CD4-positive, alpha-beta T cell (primary cell): ENCODE measurements at places on chromosomes 7 and 10.

DNA sequence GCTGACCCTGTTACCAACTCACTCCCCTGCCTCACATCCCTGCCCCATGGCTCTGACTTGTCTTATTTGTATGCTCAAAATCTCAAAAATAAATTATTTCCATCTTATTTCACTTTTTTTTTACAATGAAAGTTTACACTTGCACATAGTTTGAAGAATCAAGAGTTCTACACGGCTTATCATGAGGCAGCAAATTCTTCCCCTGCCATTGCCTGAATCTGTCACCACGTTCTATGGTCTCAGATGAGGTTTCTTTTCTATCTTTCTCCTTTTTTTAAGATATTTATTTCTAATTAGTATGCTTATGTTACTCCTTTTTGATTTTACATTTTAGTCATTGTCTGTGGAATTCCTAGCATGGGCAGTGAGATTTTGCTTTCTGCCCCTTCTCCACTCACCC is 28.4 kb downstream of the ARHGAP22 start:
- no peak for DNase-seq

DNA sequence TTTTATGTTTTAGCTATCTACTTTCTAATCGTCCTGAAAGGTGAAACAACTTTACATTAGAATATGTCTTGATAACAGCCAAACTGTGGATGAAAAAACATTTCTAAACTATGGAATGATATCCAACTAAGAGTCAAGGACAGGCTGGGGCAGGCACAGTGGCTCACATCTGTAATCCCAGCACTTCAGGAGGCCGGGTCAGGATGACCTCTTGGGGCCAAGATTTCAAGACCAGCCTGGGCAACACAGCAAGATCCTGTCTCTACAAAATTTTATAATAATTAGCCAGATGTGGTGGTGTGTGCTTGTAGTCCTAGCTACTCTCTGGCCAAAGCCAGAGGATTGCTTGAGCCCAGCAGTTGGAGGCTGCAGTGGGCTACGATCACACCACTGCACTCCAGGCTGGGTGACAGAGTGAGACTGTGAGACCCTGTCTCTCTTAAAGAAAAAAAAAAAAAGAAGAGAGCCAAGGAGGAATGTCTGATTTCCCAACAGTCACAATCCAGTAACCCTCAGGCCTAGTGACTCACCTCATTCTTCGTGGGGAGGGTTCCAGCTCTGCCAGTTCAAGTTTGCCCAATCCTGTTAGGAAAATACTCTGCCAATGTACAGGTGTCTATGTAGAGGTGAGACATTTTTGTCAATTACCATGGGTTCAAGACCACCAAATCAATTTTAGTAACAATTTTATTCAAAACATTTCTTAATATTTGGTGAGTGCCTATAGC is 14.6 kb upstream of the FZD1 start:
- DNase-seq = no peak

GRCh38 chr10:85995791-85996190 is 370.8 kb downstream of the GRID1 start:
- DNase-seq = no peak

DNA sequence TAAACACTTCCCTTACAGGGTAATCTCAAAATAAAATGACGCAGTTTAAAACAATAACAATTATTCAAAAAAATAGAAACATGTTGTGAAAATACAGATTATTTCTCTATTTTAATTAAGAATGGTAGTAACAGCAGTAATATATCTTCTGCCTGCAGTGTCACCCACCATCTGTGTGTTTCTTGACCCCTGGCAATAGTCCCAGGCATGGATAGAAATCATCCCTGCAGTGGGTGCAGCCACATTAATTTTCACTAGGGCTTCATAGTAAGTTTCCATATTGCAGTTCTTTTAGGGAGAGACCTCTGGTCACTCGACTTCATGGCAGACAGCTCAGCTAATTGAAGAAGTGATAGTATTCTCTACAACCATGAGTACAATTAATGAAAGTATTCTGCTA is 470.1 kb upstream of the TEX47 start:
- DNase-seq = no peak

DNA sequence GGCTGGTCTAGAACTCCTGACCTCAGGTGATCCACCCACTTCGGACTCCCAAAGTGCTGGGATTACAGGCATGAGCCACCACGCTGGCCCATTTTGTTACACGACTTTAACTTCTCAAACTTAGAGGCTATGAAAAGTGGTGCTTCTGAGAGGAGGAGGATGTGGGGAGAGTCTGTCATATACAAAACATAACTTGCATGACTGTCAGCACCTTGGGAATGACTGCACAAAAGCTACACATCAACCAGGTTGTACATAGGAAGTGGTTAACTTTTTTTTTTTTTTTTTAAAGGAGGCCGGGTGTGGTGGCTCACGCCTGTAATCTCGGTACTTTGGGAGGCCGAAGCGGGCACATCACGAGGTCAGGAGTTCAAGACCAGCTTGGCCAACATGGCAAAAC is 43.4 kb upstream of the GSDME start:
- DNase-seq = no peak

- DNase-seq = no peak
These were observed 140.7 kb downstream of the RGS10 start for GRCh38 chr10:119401671-119402395.

- no peak for DNase-seq
These were observed 12.3 kb upstream of the ASB4 start for GRCh38 chr7:95473276-95473985.

GRCh38 chr10:85611093-85611740 is 755.4 kb downstream of the GRID1 start:
- DNase-seq = no peak

DNA sequence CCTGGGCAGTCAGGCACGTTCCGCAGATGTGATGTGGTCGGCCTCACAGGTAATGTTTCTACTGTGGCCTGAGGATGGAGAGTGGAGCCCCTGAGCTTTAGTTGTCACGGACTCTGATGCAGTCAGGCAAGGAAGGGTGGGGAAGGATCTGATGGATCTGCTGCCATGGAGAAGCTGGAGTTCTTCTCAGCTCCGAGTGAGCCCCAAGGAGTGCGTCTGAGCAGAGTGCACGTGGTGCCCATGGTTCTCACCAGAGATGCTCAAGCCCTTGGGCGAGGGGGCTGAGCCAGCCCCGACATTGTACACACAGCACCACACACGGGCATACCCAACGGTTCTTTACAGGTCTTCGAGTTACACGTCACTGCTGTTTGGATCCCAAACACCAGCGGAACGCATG is 192.5 kb downstream of the EBF3 start:
- no peak for DNase-seq

GRCh38 chr7:67453580-67454380 is 457.1 kb downstream of the TYW1 start:
- DNase-seq = no peak

DNA sequence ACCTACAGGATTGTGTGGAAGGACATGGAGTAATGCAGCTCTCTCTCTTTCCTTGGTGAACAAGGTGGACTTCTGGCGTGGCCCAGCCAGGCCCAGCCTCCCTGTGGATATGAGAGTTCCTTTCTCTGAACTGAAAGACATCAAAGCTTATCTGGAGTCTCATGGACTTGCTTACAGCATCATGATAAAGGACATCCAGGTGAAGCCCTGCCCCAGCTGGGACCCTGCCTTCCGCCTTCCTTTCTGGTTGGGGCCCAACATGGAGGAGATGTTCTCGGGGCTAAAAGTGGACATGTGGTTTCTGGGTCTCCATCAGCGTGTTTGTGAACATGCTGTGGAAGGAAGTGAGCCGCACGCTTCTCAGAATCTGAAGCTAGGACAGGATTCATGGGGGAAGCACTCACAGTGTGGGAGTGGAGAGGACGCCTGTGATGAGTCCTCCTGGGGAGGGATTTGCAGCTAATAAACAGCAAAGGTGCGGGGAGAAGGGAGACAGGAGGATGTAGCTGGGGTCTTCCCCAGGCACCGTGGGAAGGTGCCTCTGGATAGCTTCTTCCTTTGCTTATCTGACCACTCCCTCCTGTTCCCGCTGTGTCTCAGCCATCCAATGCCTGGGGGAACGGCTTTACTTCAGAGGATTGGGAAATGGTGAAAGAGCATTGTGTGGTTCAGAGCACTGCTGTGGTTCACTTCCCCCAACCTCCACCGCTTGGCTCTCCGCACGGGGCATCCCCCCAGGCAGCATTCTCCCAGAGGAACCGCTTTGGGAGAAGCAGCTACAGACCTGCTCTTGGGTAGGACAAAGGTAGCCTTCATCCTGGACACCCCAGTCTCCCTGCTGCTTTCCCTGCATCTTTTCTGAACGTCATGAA is 5.5 kb downstream of the CPA5 start:
- no peak for DNase-seq

DNA sequence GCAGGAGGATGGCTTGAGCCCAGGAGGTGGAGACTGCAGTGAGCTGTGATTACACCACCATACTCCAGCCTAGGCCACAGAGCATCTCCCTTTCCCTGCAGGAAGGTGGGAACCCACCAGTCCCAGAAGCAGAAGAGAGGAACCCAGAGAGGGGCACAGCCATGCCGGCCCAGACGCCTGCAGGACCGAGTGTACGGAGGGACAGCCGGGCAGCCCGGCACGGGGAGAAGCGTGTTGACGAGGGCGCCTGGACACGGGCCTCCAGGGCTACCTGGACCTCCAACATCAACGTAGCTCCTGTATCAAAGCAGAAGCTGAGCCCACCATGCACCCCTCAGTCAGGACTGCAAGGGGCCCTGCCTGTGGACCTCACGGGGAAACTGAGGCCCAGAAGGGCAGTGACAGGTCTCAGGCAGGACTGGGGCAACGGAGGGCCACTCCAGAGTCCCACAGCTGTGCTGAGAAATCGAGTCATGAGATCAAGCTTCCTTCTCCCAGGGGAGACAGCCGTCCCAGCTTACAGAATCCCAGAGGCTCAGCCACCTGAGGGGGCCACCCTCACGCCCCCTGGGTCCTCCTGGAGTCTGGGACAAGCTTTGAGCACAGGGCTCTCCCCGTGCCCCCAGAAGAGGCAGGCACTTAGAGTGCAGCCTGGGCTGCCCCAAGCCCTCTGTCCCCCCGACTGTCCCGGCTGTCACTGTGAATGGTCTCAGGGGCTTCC is 43.1 kb downstream of the TNRC18 start:
- no peak for DNase-seq

- no peak for DNase-seq
These were observed 31.8 kb upstream of the VCL start for GRCh38 chr10:73965890-73966768.

GRCh38 chr10:70125918-70126552 is 6.6 kb downstream of the AIFM2 start:
- no peak for DNase-seq

GRCh38 chr10:97229322-97230015 is 43.7 kb upstream of the SLIT1 start:
- DNase-seq = no peak

DNA sequence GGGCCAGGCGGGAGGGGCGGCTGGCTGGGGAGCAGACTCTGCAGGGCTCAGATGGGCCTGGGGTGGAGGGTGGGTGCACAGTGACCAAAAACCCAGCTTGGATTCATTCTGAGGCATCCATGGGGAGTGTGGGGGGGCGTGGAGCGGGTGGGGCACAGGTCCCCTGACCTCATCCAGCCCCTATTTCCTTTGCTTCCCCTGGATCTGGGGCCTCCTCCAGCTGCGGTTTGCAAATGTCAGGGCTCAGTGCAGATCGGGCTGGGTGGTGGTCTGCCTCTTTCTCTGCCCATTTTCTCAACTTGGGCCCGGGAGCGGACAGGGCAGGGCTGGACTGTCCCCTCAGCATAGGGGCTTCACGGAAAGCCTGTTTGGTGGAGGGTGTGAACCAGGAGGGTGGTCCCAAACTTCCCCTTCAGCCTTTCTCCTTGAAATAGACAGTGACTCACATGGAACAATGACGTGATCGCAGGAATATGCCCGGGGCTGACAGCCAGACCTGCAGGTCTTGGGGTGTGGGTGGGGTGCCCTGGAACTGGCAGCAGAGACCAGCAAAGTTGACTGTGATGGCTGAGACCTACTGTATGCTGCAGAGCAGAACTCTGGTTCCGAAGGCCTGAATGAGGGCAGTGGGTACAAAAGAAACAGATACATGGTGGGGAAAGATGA is 72.9 kb upstream of the PODXL start:
- no peak for DNase-seq

- no peak for DNase-seq
These were observed 48.4 kb downstream of the NKX6-2 start for GRCh38 chr10:132737390-132738048.

- no peak for DNase-seq
These were observed 33.0 kb upstream of the LRRTM3 start for GRCh38 chr10:66892871-66893270.

DNA sequence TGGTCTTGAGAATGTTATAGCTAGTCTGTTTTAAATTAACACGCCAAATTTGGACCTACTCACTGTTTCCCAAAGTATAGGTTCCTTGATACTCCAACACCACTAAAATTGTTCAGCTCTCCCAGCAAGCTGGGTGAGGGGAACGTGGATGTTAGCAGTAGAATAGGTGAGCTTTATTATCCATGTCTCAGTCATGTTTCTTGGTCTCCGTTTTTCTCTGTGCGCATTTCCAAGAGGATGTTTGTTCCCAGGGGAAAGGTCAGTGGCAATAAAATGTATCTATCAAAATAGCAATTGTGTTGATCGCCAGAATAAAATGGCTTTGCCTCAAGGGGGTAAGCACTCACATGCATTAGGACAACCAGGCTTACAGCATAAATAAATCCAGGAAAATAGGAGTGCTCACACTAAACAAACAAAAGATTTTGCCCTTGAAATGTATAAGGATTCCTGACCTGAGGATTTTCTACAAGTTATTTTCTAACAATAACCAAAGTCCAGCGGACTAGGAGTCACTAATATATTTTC is 187.0 kb upstream of the C7orf33 start:
- DNase-seq = no peak
